ENCODE measurements at places on chromosomes 5 and 9.
A peak's percentile ranks its signal among the peaks of the same experiment; 100 is the strongest.

- DNase-seq, result no peak
These were observed 9.5 kb downstream of the PRRC2B start for GRCh38 chr9:131403493-131403773.

DNA sequence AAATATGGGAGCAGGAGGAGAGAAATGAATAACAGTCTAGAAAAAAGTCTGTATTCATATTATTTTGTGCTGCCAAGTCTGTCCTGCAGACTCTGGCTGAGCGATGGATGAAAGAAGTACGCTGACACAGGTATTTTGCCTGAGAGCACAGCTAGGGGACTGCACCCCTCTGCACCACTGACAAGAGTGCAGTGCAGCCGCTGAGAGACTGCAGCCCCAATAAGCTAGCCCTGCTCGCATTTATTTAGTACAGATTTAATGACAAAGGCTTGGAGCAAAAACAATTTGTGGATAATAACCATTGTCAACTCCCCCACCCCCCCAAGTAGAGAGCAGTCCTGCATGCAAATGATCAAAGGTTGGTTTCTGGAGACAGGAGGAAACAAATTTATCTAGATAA lies 13.3 kb upstream of the MRPS30 start:
- no peak for DNase-seq

DNA sequence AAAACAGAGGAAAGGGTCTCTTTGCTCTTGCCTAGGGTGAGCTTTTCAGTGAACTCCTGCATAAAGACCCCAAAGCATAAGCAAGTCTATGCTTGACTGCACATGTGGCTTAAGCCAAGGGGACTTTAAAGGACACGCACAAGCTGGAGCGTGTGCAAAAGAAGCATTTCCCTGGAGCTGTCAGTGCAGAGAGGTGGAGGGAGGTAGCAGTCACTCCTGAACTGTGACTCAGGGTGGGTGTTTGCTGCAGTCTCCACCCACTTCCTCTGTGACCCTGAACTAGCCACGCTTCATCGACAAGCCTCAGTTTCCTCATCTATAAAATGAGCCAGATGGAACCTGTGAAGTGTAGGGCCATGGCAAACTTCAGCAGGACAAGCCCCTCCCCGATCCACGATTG lies 72.4 kb downstream of the PDZD2 start:
- DNase-seq, result no peak

GRCh38 chr5:40410231-40410861 lies 269.4 kb upstream of the PTGER4 start:
- peak; percentile 71 for DNase-seq

- no peak for DNase-seq
These were observed 1314.1 kb upstream of the C9orf72 start for GRCh38 chr9:28887188-28887884.

GRCh38 chr9:72193478-72193881 lies 44.2 kb downstream of the GDA start:
- DNase-seq, result no peak

GRCh38 chr9:90365666-90366065 lies 277.0 kb downstream of the DIRAS2 start:
- peak; percentile 22 for DNase-seq

DNA sequence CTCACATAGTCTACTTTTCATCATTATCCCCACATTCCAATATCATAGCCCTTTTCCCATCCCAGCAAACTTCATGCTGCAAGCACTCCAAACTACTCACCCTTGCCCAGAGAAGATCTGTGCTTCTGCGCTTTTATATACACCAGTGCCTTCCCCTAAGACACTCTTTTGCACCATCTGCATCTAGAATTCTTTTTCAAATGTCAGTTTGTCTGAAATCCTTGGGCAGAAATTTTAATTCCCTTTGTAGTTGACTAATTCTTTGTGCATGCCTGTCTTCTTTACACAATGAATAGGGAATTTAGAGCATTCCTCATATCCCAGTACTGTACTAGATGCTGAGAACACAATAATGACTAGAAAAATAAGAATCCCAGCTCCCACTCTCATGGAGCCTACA lies 298.9 kb downstream of the KCNN2 start:
- peak; percentile 56 for DNase-seq

DNA sequence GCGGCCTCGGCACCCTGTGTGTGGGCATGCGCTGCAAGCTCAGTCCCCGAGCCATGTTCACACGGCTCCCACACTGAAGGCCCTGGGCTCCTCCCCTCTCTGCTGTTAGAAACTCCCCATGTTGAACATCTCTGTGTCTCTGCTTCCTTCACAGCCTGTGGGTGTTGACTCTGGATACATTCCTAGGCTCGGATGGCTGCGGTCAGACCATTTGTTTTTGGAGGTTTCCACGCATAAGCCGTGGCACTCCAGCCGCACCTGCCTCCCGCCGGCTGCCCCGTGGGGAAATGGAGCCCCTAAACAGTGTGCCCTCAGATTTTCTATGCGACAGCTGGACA lies 31.2 kb upstream of the LRRC14B start:
- DNase-seq, result peak; percentile 47

GRCh38 chr9:4670591-4670990 lies 4.3 kb upstream of the SPATA6L start:
- no peak for DNase-seq

DNA sequence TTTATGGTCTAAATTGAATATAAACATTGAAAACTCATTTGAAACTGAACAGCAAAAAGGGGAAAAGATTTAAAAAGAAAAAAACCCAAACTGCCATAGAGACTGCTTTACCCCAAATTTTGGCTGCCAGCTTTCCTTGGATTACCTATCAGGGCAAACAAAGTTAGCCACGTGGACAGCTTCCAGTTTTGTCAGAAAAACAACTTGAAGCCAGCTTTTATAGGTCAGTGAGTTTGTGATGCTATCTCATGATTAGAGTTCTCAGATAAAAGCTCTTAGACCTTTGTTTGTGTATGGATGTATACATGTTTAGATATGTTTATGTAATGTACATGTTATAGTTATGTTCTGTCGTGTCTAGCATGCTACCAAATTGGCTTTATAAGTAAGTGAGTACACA lies 16.1 kb downstream of the FBP2 start:
- DNase-seq, result no peak

DNA sequence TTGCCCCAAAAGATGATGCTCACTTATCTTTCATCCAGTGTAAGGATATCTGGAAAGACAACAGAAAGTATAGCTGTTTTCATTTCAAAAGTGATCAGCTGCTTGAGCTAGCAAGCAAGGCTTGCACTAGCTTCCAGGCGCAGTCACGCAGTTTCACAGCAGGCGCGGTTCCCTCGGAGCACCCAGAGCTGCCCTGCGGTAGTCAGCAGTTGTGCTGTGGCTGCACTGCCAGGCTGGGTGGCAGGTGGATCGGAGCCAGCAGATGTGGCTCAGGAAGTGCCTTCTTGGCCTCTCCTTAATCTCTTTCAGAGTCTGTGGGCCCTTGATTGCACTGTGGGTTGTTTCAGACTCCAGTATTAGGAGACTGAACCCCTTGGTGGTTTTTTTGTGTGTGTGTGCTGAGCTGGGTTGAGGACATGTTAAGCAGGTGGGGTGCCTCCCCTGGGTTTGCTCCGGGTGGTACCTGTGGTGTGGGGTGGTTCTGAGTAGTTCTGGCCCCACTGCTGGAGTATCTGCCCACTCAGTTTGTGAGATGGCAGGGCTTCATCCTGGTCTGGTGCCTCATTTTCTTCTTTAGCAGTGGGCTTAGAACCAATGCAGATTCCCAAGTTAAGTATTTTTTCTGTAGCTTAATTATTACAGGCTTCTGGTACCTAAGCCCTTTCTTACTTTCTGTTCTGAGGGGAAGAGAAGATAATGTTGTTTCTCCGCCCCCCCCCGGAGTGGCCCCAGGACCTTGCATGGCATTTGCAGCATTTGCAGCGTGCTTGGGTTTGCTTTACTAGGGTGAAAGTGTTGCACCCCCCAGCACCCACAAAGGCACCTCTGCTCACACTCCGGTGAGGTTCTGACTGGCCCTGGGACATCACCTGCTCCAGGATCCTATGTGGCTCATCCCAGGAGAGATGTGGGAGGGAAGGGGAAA lies 16.4 kb downstream of the TENT4A start:
- no peak for DNase-seq

DNA sequence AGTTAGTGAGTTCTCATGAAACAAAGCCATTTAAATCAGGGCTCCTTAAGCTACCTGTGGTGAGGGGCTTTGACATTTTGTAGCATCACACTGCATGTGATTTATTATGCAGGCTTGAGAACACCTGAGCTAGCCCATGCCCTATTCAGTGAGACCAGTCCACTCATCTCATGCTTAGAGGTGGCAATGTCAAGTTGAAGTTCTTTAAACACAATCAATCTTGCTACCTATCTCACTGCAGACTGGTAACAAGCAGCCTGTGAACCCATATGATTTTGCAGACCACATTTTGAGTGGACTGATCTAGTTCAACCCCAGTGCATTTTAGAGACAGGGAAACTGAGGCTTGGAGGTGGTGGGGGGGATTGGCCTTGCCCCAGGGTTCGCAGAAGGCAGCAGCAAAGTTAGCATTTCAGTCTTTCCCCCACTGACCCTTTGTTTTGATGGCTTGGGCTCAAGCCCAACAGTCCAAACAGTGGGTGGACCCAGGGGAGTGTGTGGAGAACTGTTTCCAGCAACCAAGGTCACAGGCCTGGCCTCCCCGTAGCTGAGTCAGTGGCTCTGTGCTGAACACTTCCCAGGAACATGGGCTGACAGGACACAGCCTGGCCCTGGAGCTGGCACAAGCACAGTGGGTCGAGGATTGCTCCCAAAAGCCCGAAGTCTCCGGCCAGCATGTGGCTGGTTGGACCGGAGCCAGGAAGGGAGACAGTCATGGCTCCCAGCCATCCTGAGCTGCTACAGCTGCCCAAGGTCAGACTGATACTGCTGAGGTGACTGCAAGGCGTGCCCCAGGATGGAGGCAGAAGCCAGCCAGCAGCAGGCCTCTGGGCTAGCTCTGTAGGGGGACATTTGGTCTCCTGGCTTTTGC lies 95.3 kb downstream of the RGS3 start:
- peak; percentile 21 for DNase-seq

DNA sequence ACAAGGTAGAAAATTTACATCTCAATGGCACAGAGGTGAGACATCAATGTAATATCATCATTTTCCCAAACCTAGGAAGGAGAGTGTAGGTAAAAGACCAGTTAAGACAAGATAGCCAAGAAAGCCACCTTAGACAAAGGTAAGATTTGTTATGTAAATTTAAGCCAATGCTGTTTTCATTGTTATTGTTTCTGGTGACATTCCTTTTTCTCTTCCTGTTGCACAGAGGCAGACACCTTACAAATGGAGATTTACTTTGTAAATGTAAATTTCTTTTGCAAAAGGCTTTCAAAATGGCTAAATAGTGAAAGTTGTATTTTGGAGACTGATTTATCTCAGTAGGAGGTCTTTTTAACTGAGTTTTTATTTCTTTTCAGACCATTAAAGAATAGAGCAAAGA lies 159.1 kb downstream of the YIPF5 start:
- DNase-seq, result no peak

- DNase-seq, result peak; percentile 81
These were observed 1.2 kb downstream of the CCDC107 start for GRCh38 chr9:35659340-35659739.

- DNase-seq, result no peak
These were observed 25.3 kb upstream of the CEP72 start for GRCh38 chr5:586751-587285.

GRCh38 chr5:110087829-110088228 lies 398.1 kb downstream of the MAN2A1 start:
- DNase-seq, result peak; percentile 24

DNA sequence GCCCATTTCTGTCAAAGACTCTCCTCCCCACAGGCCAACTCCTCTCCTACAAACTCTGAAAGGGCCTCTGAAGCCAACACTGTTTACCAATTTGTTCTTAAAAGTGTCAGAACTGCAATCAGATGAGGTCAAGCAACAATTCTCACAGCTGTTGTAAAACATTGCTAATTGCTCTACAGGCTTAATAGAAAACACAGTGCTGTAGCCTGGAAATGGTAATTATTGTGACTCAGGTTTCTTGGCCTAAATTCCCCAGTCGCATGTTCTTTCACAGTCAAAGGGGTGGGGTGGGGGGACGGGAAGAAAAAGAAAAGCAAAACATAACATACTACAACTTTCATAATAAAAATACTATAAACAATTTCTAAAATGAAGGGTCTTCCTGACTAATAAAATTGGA lies 343.2 kb downstream of the DMAC1 start:
- DNase-seq, result no peak

DNA sequence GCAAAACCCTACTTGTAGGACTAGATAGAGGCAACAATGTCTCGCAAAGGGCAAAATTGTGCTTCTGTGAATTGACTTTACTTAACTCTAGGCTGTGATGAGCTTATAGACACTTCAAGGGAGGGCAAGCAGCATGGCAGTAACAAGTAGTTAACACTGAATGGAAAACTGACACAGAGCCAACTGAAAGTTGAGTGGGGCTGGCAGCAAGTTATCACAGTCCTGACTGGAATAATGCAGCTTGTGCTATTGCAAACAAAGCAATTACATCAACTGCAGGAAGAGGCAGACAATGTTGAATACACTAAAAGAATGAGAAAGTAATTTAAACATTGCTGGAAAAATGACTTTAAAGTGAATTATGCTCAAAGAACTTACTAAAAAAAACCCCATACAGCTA lies 62.2 kb downstream of the RNF38 start:
- no peak for DNase-seq

DNA sequence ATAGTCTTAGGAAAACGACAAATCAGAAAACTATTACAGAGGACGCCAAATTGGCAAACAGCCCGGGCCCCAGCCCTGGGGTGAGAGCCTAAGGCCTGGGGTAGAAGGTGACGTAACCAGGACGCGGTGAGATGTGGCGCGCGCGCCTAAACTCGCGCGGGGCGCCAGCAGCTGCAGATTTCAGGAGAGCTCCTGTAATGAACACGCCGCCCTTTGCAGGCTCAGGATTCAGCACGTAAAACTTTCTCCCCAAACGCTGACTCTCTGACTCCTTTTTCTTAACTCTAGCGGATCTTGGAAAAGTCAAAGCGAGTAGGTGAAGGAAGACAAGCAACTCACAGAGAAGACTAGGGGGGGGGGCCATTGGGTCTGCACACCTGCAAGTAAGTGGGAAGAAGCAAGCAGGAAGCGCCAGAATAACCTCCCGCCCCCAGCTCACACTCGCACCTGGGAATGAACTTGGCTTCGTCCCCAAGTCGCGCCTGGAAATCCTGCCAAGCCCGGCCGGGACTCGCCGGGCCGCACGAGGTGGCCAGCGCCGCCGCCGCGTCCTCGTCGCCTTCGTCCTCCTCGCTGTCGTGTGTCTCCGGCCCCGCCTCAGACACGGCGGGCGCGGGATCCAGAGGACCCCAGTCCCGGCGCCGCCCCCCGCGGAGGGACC lies 822 bp downstream of the RASEF start:
- peak; percentile 37 for DNase-seq

DNA sequence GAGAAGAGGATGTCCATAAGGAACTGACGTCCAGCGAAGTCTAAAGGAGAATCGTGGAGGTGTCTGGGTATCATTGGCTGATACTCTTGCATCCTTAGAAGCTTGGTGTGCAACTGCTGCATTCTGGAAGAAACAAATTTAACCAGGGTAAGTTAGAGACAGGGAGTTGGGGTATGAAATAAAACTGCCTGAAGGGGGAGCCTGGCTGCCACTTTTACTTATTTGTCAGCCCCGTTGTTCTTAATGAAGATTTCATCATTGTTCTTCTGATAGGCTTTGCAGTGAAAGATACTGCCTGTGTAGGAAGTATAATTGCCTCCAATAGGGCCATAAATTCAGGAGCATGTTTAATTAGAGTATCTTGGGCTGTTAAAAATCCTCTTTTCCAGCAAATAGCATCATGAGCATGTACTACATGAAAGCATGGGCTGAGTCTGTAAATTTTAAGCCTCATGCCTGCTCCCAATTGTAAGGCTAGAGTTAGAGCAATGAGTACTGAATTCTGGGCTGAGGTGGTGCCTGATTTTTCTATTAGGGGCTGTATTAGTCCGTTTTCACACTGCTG lies 1264.5 kb upstream of the ACO1 start:
- DNase-seq, result peak; percentile 30

All from fibroblast of skin of scalp (primary cell).